ENCODE measurements at places on chromosomes 7 and 10. TPM values are rescaled to one million over a fixed set of nuclear protein-coding genes. Genes with fewer than 3 reads are reported as not detected.
A peak's percentile ranks its signal among the peaks of the same experiment; 100 is the strongest.

GRCh38 chr7:1226186-1226901 is 6.3 kb upstream of the UNCX start:
- no peak overlapping the region for H3K27ac ChIP-seq
- H3K36me3 ChIP-seq: no peaks in the 10 kb centered on the region
- H3K27me3 ChIP-seq: peaks cover 65% of the 10 kb centered on the region
- H3K4me1 ChIP-seq: no peaks in the 10 kb centered on the region
- H3K4me3 ChIP-seq: no peak overlapping the region

OR6B1 gene
- total RNA-seq: not detected

- no peaks in the 10 kb centered on the region for H3K27me3 ChIP-seq
- no peak overlapping the region for H3K27ac ChIP-seq
- DNase-seq: no peak
- H3K36me3 ChIP-seq: no peaks in the 10 kb centered on the region
- H3K4me3 ChIP-seq: no peak overlapping the region
These were observed 208.4 kb upstream of the AKR1E2 start for GRCh38 chr10:4617589-4617988.

GRCh38 chr10:132793213-132793612 is 7.3 kb upstream of the NKX6-2 start:
- no peaks in the 10 kb centered on the region for H3K4me1 ChIP-seq
- H3K27me3 ChIP-seq: no peaks in the 10 kb centered on the region
- H3K4me3 ChIP-seq: no peak overlapping the region
- no peaks in the 10 kb centered on the region for H3K36me3 ChIP-seq

GRCh38 chr7:94995921-94996320 is 88.5 kb downstream of the PPP1R9A start:
- no peak for DNase-seq
- peaks cover 5% of the 10 kb centered on the region for H3K27me3 ChIP-seq
- H3K27ac ChIP-seq: no peak overlapping the region
- no peak overlapping the region for H3K4me3 ChIP-seq
- no peaks in the 10 kb centered on the region for H3K4me1 ChIP-seq

ZWINT gene
- total RNA-seq: 30.4 TPM

- no peak overlapping the region for H3K4me3 ChIP-seq
- H3K4me1 ChIP-seq: peaks cover 7% of the 10 kb centered on the region
- DNase-seq: peak; percentile 88
- H3K36me3 ChIP-seq: no peaks in the 10 kb centered on the region
- H3K27ac ChIP-seq: no peak overlapping the region
These were observed 133.7 kb downstream of the ARHGAP22 start for GRCh38 chr10:48470893-48471805.
